Stomach (tissue), 19 donors: ENCODE measurements at places on chromosomes 4 and X. TPM values are rescaled to one million over a fixed set of nuclear protein-coding genes. Genes with fewer than 3 reads are reported as not detected.

- no peaks in the 10 kb centered on the region for H3K4me1 ChIP-seq
- H3K27me3 ChIP-seq = peaks cover 8% of the 10 kb centered on the region
- peak overlapping the region; percentile 24 for H3K4me3 ChIP-seq
These were observed 95.5 kb downstream of the SOWAHB start for GRCh38 chr4:76802236-76803021.

DNA sequence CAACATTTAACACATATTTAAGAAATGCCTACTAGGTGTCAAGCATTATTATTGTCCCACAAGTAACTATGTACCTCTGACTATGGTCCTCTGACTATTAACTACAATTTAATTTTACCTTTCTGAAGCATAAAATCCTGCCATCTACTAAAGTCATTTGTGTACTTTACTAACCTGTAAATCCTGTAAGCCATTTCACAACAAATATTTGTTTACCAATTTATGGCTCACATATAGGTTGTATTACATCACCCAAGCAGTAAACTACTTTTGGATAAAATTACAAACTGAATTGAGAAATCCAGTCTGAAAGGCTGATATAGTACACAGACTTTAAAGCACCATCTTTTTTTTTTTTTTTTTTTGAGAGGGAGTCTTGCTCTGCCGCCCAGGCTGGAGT, 43.8 kb downstream of the CNGA1 start:
- no peaks in the 10 kb centered on the region for H3K4me1 ChIP-seq
- DNase-seq = no peak
- no peak overlapping the region for H3K27ac ChIP-seq
- no peaks in the 10 kb centered on the region for H3K36me3 ChIP-seq
- no peak overlapping the region for H3K4me3 ChIP-seq

GRCh38 chr4:118155516-118155915, 121.2 kb downstream of the NDST3 start:
- no peaks in the 10 kb centered on the region for H3K36me3 ChIP-seq
- H3K4me1 ChIP-seq = no peaks in the 10 kb centered on the region
- no peak overlapping the region for H3K4me3 ChIP-seq
- no peak for DNase-seq
- no peaks in the 10 kb centered on the region for H3K27me3 ChIP-seq
- no peak overlapping the region for H3K27ac ChIP-seq

The ADH7 gene
- 4.7 TPM for total RNA-seq

DNA sequence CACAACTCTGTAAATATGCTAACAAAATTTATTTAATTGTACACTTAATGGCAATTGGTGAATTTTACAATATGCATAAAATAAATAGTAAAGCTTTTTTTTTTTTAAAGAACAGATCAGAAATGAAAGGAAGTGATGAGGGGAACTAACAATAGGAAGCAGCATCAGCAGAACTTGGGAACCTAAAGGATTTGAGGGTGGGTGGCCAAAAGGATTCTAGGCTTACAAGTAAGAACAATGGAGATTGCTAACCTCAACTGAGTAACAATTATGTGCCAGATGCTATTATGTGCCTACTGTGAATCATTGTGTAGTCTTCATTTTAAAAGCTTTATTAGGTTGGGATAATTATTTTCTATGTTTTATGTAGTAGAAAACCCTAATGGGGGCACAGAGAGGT, 185.2 kb downstream of the LDB2 start:
- no peak overlapping the region for H3K27ac ChIP-seq
- no peak for DNase-seq
- no peaks in the 10 kb centered on the region for H3K27me3 ChIP-seq
- H3K4me1 ChIP-seq = no peaks in the 10 kb centered on the region
- no peaks in the 10 kb centered on the region for H3K36me3 ChIP-seq
- H3K4me3 ChIP-seq = no peak overlapping the region

GRCh38 chr4:1069394-1069793, 44.0 kb downstream of the RNF212 start:
- H3K36me3 ChIP-seq = no peaks in the 10 kb centered on the region
- no peak for DNase-seq
- H3K4me1 ChIP-seq = no peaks in the 10 kb centered on the region
- no peak overlapping the region for H3K4me3 ChIP-seq
- no peak overlapping the region for H3K27ac ChIP-seq
- H3K27me3 ChIP-seq = no peaks in the 10 kb centered on the region

DNA sequence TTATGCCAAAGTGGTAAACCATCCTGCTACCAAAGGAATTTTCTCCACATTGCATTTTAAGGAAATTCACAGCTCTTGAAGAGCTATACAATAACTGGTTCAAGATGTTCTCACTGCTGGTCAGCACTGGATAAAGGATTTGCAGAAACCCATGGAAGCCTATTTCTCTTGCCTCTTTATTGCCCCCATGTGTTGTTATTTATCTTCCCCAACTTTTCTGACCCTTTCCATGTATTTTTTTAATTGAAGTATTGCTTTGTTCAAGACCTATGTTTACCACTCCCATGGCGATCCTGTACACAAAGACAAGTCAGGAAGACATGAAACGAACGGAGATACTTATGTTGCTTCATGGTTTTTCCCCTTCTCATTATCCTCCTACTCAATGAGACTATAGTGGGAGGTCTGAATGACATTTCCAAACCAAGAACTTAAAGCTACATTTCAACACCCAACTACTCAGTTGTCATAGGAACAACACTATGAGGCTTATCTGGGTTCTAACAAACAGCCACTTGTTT, 566.4 kb upstream of the DIPK2B start:
- peaks cover 7% of the 10 kb centered on the region for H3K4me1 ChIP-seq
- H3K27me3 ChIP-seq = no peaks in the 10 kb centered on the region
- H3K36me3 ChIP-seq = no peaks in the 10 kb centered on the region
- peak overlapping the region; percentile 38 for H3K4me3 ChIP-seq

The RASSF6 gene
- 50.4 TPM for total RNA-seq

DNA sequence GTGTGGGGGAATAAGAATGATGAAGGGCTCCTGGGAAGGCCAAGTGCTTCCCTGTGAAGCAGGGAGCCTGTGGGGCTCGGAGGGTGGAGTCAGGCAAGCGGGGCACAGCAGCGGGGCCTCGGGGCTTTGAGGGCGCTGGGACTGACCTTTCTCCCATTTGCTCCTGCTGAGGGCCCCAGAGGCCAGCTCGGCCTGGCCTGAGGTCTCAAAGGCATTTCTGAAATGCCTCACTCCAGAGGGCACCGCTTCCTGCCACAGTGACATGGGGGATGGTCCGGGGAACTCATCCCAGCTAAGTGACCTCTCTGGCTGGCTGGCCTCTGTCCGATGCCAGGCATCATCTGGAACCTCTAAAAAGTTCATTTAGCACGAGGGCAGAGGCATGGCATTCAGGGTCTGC, 98.8 kb upstream of the STX18 start:
- no peaks in the 10 kb centered on the region for H3K27me3 ChIP-seq
- H3K27ac ChIP-seq = no peak overlapping the region
- no peaks in the 10 kb centered on the region for H3K4me1 ChIP-seq
- no peaks in the 10 kb centered on the region for H3K36me3 ChIP-seq
- H3K4me3 ChIP-seq = no peak overlapping the region

The KCNIP4 gene
- total RNA-seq = not detected

The GPM6B gene
- 11.2 TPM for total RNA-seq

DNA sequence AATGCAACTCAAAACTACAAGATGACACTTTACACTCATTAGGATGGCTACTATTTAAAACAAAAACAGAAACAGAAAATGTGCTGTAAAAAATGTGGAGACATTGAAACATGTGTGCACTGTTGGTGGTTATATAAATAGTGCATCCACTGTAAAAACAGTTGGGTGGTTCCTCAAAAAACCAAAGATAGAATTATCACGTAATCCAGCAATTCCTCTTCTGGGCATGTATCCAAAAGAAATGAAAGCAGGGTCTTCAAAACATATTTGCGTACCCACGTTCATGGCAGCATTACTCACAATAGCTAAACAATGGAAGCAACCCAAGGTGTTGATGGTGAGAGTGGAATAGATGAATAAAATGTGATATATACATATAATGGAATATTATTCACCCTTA, 967.2 kb downstream of the TRAM1L1 start:
- no peak overlapping the region for H3K4me3 ChIP-seq
- no peak overlapping the region for H3K27ac ChIP-seq
- H3K27me3 ChIP-seq = no peaks in the 10 kb centered on the region
- DNase-seq = no peak

DNA sequence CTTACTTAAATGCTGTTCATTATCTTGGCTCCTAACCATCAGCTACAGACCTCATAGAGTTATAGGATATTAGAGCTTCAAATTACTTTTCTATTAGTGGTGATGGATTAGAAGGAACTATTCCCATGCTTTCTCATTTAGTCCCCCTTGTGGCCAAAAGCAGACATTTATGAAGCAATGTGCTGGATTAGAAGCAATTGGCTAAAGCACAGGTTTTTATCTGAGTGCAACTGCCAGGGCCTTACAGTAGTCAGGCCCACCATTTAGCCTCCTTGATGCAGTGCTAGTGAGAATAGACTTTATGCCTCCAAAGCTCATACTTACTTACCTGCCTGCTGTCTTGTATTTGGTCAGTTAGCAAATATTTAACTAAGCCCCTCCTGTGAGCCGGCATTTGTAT, 93.0 kb downstream of the TSPAN7 start:
- no peaks in the 10 kb centered on the region for H3K4me1 ChIP-seq
- no peaks in the 10 kb centered on the region for H3K36me3 ChIP-seq
- H3K4me3 ChIP-seq = no peak overlapping the region
- peak; percentile 58 for DNase-seq
- H3K27ac ChIP-seq = no peak overlapping the region

DNA sequence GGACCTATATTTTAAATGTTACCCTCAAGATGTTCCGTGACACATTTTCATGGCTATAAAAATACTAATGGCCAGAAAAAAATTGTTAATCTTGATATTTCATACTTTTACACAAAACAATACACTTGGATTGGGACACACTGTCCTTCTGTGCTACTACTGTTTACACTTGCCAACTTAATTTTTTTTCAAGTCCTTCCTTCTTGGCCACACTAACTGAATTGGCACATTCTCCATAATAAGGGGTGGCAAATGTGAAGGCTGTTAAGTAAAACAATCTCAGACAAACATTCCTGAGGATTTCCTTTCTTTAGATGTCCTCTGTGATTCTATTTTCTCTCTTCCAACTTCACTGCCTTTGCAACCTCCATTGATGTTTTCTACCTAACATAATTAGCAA, 225.8 kb downstream of the IQCM start:
- H3K27ac ChIP-seq = no peak overlapping the region
- no peak overlapping the region for H3K4me3 ChIP-seq
- no peaks in the 10 kb centered on the region for H3K36me3 ChIP-seq
- no peak for DNase-seq
- no peaks in the 10 kb centered on the region for H3K27me3 ChIP-seq
- no peaks in the 10 kb centered on the region for H3K4me1 ChIP-seq

GRCh38 chr4:37675587-37676290, 10.4 kb downstream of the RELL1 start:
- no peak overlapping the region for H3K4me3 ChIP-seq
- peak overlapping the region; percentile 49 for H3K27ac ChIP-seq
- peaks cover 49% of the 10 kb centered on the region for H3K4me1 ChIP-seq
- H3K27me3 ChIP-seq = no peaks in the 10 kb centered on the region

The RNF128 gene
- 4.1 TPM for total RNA-seq

- H3K36me3 ChIP-seq = no peaks in the 10 kb centered on the region
- H3K4me3 ChIP-seq = no peak overlapping the region
- DNase-seq = no peak
These were observed 35.5 kb downstream of the EREG start for GRCh38 chr4:74400395-74400794.

DNA sequence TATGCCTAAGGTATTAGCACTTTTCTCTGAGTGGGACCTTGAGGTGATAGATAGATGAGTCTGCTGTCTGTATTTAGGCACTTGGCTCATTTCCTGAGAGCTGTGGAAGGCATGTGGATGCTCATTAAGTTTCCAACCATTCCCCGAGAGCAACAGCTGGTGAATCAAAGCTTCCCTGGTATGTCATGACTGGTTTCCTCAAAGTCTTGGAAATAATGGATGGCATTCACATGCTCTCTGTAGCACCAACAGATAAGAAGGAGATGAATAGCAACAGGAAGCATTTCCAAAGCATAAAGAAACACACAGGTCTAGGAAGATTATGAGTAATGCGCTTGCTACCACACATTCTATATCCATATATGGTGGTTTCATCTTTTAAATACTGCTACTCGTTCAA, 118.3 kb upstream of the ETNPPL start:
- H3K27ac ChIP-seq = no peak overlapping the region
- no peaks in the 10 kb centered on the region for H3K36me3 ChIP-seq
- no peaks in the 10 kb centered on the region for H3K4me1 ChIP-seq
- H3K27me3 ChIP-seq = no peaks in the 10 kb centered on the region

GRCh38 chr4:182553653-182554052, 310.5 kb downstream of the TENM3 start:
- H3K4me3 ChIP-seq = peak overlapping the region; percentile 1
- H3K36me3 ChIP-seq = no peaks in the 10 kb centered on the region
- H3K27me3 ChIP-seq = no peaks in the 10 kb centered on the region
- H3K27ac ChIP-seq = no peak overlapping the region

The KLB gene
- not detected for total RNA-seq

DNA sequence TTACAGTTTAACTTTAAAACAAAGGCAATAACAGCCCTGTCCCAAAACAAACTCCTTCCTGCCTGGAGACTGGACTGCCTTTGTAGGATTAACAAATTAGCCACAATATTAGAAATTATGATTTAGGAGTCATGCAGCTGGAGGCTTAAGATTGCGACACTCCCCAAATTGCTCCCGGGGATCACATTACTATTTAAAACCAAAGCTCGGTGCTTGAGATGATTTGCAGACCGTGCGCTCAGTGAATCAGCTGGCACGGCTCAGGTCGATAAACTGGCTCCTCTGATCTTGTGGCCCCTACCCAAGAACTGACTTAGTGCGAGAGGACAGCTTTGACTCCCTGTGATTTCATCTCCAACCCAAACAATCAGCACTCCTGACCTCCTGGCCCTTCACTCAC, 829.3 kb downstream of the NLGN4X start:
- no peaks in the 10 kb centered on the region for H3K36me3 ChIP-seq
- H3K27me3 ChIP-seq = no peaks in the 10 kb centered on the region
- DNase-seq = no peak
- H3K4me3 ChIP-seq = no peak overlapping the region
- no peak overlapping the region for H3K27ac ChIP-seq

DNA sequence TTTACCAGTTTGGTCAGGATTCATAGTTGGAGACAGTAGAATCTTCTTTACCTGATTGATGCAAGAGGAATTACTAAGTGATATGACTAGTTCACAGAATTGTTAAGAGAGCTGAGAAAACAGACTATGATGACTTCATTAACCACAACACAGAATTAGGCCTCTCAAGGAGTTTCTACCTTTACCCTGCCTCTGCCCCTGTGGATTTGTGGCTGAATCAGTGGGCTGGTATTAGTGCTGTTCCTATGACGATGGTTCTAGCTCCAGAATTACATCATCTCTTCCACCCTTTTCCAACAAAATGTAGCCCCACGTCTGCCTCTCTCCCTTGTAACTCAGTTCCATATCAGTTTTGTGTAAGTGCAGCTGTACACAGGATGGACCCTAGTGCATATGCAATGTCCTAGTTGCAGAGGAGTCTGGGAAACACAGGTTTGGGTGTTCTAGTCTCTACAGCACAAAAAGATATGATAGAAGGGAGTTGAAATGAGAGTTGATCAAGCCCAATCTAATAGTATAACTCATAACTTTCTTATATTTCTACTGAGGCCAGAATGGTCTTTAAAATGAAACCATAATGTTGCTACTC, 99.3 kb downstream of the ANXA5 start:
- no peaks in the 10 kb centered on the region for H3K4me1 ChIP-seq
- H3K27me3 ChIP-seq = no peaks in the 10 kb centered on the region
- no peak overlapping the region for H3K27ac ChIP-seq
- H3K4me3 ChIP-seq = no peak overlapping the region
